Stimulated activated effector memory CD8-positive, alpha-beta T cell treated with anti-CD3 and anti-CD28 coated beads, Interleukin-12 subunit alpha, Interleukin-12 subunit beta, amount 100 ng/mL, for 72 hours (primary cell): ENCODE measurements at places on chromosomes 7 and 10.

DNA sequence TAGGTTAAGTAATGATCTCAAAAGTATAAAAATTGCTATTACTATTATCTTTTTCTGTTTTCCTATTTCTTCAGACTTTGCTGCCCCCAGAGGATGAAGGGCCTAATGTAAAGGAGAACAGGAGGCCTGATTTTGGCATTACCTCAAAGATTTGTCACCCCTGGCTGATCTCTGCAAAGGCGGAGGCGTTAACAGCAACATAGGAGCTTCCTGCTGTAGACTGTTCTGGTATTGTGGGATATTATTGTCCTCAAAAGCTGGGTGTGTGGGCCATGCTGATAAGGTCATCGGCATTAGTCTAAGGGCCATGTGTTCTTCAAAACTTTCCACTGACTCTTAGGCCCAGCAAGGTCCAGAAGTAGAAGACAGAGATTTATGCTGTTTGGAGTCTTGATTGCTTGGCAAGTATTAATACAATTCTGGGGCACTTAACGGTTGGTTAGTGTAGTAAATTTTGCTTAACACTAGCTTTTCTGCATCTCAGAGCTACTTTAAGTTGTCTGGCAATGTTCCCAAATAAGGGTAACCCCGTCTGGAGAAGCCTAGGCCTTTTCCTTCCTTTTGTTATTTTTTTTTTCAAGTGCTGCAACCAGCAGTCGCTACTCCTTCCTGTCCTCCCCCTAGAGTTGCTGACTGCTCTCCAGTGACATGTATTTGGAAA lies 14.0 kb upstream of the ENTPD1 start:
- no peak for DNase-seq

GRCh38 chr10:30553626-30554439 lies 75.7 kb downstream of the LYZL2 start:
- DNase-seq = no peak

- peak; percentile 54 for DNase-seq
Observed at GRCh38 chr7:102875700-102876295, 37.0 kb upstream of the LRRC17 start.

DNA sequence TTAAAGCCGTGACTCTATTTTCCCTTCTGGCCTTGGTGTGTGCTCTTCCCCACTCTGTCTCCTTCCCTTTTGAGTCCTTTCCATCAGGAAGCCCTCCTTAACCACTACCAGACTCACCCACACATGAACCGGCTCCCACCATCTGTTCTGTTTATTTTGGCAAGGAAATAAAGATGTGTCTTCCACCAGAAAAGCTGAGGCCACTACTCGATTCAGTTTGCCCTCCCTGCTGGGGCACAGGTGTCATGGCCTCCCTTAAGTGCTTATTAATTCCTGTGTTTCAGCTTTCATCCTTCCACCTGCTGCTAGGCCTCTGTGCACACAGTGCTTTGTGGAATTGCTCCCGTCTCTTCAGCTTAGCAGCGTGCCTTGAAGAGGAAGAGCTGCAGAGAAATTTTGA lies 16.7 kb downstream of the POR start:
- no peak for DNase-seq
